Neural progenitor cell (in vitro differentiated cells): ENCODE measurements at places on chromosomes 6 and 20. TPM values are rescaled to one million over a fixed set of nuclear protein-coding genes. Genes with fewer than 3 reads are reported as not detected.

DNA sequence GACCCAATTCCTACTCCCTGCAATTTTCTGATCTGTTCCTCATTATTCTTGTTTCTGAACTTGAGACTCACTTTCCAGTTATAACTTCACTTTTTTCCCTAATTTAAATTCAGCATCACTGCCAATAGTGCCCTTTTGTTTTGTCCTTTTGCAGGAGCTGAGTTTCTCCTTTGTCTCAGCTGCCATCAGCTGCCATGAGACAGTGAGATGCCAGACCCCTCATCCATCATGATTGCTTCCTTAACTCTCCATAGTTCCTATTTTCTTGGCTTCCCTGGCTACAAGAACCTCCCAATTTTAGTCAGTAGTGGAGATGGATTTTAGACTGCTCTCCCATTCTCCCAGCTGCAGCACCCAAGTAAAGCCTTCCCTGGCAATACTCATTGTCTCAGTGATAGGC lies 518.1 kb downstream of the HDGFL1 start:
- H3K36me3 ChIP-seq, result no peaks in the 10 kb centered on the region
- H3K27me3 ChIP-seq, result no peaks in the 10 kb centered on the region
- no peak for DNase-seq
- peaks cover 4% of the 10 kb centered on the region for H3K4me1 ChIP-seq

- H3K4me1 ChIP-seq, result no peaks in the 10 kb centered on the region
- H3K4me3 ChIP-seq, result no peak overlapping the region
- H3K27me3 ChIP-seq, result no peaks in the 10 kb centered on the region
- no peaks in the 10 kb centered on the region for H3K36me3 ChIP-seq
- H3K27ac ChIP-seq, result no peak overlapping the region
- no peak for DNase-seq
These were observed 199.1 kb upstream of the CNR1 start for GRCh38 chr6:88365230-88365629.

Gene MAP7
- total RNA-seq, result 8.9 and 9.0 TPM in 2 replicates

GRCh38 chr6:139409026-139409425 lies 34.6 kb upstream of the CITED2 start:
- no peak for DNase-seq
- no peak overlapping the region for H3K4me3 ChIP-seq
- no peaks in the 10 kb centered on the region for H3K27me3 ChIP-seq

- no peak overlapping the region for H3K27ac ChIP-seq
- H3K4me1 ChIP-seq, result no peaks in the 10 kb centered on the region
- no peak overlapping the region for H3K4me3 ChIP-seq
- H3K27me3 ChIP-seq, result no peaks in the 10 kb centered on the region
- DNase-seq, result no peak
- no peaks in the 10 kb centered on the region for H3K36me3 ChIP-seq
These were observed 47.0 kb upstream of the PRL start for GRCh38 chr6:22343864-22344263.

DNA sequence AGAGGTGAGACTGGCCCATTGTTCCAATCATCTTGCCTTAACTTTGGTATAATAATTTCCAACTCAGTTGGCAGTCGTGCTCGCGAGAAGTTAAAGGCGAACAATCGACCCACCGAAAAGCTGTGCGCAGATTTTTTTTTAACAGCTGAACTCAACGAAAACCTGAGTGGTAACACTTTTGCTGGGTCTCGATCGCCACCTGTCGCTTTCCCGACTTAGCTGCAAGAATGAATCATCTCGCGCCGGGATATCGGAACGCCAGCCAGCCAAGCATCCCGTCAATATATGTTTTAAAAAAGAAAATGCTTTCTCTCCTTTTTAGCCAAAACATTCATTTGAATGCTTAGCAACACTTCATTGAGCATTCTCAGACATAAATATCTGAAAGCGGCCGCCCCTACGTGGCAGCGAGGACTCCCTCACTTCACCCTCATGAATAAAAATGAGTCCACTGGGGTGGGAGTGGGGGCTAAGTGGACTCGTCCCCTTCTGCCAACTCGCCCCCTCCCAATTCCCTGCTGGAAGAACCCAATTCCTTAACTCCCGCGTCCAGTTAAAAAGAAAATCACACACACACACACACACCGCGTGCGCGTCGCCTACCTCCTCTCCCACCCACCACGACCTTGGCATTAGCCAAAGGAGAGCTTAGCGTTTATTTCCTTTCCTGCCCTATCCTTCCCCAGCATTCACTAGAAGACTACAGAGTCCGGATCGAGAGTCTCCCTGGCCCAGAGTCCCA lies 1.5 kb downstream of the COL12A1 start:
- peak overlapping the region; percentile 58 for H3K4me3 ChIP-seq
- H3K27me3 ChIP-seq, result peaks cover 95% of the 10 kb centered on the region
- H3K4me1 ChIP-seq, result peaks cover 22% of the 10 kb centered on the region
- H3K27ac ChIP-seq, result no peak overlapping the region
- DNase-seq, result peak; percentile 86

DNA sequence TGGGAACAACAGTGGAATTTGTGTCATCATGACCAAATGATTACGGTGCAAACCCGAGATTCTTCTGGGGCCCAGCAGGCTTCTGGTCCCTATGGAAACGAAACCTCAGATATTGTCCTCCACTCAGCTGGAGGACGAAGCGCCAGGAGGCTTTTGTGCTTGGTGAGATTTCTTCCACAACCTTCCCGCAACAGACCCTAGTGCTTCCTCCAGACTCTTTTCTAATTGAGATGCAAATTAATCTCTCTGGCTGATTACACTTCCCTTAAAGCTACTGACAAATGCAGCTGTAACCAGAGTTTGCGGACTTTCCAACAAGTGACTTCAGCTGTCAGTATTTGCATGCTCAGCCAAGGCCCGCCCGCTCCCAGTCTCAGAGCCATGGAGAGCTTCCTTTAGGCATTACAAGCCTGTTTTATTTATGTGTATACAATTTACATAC lies 96.0 kb downstream of the INSM1 start:
- peak overlapping the region; percentile 36 for H3K4me3 ChIP-seq
- peaks cover 55% of the 10 kb centered on the region for H3K4me1 ChIP-seq
- H3K27me3 ChIP-seq, result no peaks in the 10 kb centered on the region

Gene PSORS1C2
- not detected in 2 replicates for total RNA-seq

Gene PRSS35
- 2.8 and 4.5 TPM in 2 replicates for total RNA-seq

DNA sequence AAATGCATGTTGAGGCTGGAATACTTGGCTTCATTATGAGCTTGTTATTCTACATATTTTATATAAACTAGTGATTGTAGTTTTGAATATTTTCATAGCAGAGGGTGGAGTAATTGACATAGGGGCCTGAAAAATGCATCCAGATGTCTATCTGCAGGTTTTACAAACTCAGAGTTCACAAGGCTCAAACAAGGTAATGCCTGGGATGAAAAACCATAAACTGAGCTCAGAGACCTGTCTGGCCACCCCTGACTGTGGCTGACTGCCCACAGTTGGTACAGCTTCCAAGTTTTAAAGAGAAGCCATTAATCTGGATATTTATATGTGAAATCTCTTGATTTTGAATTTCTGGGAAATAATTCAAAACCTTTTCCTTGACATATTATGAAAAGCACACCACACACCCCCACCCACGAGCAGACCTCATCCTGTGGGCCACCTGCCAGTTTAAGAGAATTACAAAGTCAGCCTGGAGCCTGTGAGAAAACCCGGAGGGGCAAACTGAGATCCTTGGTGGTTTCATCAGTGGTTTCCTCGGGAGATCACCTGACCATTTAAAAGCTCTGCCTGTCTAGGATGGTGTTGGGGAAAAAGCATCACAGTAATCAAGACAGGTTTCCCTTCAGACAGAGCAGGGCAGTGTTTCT lies 230.1 kb downstream of the SAMD5 start:
- H3K4me1 ChIP-seq, result no peaks in the 10 kb centered on the region
- DNase-seq, result no peak
- H3K27me3 ChIP-seq, result no peaks in the 10 kb centered on the region
- H3K36me3 ChIP-seq, result no peaks in the 10 kb centered on the region
- no peak overlapping the region for H3K27ac ChIP-seq

DNA sequence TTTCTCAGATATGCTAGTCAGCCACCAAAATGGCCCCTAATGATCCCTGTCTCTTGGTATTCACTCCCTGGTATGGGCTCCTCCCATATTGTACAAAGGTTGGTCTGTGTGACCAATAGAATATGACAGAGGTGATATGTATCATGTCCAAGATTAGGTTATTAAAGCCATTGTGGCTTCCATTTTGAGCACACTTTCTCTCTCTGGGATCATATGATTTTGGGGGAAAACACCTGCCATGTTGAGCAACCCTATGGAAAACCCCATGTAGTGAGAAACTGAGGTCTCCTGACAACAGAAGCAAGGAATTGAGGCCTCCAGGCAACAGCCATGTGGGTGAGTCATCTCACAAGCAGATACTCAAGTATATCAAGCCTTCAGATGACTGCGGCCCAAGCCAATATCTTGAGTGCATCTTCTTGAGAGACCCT lies 7.1 kb upstream of the ZNF318 start:
- H3K4me3 ChIP-seq, result no peak overlapping the region
- H3K36me3 ChIP-seq, result no peaks in the 10 kb centered on the region
- H3K27me3 ChIP-seq, result peaks cover 10% of the 10 kb centered on the region
- no peak overlapping the region for H3K27ac ChIP-seq

Gene DZANK1
- 5.3 and 8.3 TPM in 2 replicates for total RNA-seq

DNA sequence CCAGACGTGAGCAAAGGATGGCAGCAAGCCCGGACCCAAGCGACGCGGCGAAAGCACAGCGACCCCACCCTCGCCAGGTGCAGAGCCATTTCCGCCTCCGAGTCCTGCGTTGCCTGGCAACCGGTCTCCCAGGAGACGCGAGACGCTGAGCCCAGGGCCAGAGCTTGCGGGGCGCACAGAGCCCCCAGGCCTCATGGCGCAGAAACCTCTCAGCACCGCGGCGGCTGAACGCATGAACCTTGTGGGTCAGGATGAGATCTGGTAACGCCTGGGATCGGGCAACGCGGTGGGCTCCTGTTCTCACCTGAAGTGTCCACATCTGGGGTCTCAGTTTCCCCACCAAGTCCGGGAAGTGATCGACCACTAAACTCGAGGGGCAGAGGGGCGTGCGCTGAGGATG lies 77.7 kb downstream of the ANKRD60 start:
- no peaks in the 10 kb centered on the region for H3K36me3 ChIP-seq
- H3K27ac ChIP-seq, result no peak overlapping the region
- peaks cover 39% of the 10 kb centered on the region for H3K27me3 ChIP-seq
- peak overlapping the region; percentile 32 for H3K4me3 ChIP-seq
- H3K4me1 ChIP-seq, result peaks cover 13% of the 10 kb centered on the region
- peak; percentile 88 for DNase-seq

Gene MRPL18
- 64.5 and 69.1 TPM in 2 replicates for total RNA-seq

DNA sequence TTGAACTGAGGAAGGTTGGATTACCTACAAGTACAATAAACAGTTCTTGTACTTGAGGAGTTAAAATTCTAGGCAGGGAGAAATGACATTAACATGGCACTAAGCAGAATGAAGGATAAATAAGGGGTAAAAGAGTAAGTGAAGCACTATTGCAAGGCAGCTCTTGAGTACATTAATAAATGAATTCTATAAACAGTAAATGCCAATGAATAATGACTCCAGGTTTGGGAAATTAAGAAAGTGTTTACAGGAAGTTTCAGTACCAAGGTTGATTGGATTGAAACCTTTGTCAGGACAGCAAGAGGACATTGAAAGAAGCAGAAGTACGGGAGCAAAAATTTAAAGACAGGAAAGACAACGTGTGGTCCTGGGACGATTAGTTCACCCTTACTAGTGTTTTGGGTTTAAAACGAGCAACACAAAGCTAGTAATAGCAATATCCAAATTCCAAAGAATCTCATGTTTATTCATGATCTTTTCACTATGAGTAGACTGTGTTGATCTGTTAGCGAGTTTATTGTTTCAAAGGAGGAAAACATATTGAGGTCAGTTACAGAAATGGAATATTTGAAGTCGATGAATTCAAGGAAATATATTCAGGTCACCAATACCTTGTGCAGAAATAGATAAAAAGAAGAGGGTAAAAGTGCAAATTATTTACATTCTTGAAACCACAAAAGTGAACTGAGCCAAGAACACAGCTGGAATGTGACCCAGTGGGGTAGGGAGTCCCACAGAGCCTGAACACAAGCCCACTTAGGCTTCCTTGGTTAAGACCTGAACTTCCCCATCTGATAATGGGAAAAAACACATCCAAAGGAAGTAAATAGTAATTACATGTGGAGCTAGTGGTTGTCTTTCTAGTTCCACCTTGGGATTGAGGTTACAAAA lies 80.8 kb downstream of the MKKS start:
- H3K27me3 ChIP-seq, result no peaks in the 10 kb centered on the region
- no peaks in the 10 kb centered on the region for H3K36me3 ChIP-seq

DNA sequence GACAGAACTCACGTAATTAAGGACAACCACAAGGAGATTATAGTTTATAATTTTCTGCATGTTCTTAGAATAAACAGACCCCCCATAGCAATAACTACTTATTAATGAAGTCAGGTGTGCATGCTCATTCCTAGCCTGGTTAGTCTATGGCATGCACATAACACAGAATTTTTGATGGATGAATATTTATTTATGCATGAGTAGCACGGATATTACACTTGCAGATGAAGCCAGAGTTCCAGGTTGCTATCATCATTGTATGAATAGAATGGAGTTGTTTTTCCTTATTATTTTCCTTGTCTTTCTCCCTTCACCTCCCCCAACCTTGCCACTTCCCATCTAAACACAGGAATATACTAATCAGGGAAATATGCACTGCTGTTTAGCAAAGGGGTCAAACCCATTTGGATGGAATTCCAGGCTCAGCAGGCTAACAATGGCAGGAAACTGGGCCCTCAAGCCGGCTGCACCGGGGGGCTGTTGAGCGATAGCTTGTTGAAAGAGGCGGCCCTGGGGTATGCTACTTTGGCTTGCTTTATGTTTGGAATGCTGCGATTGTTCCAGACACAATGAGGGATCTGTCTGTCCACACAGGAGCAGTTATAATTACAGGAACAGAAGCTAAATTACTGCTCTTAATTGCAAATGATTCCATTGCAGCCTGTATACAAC lies 112.6 kb downstream of the TMEM170B start:
- H3K27ac ChIP-seq, result peak overlapping the region; percentile 52
- H3K36me3 ChIP-seq, result no peaks in the 10 kb centered on the region
- peaks cover 29% of the 10 kb centered on the region for H3K4me1 ChIP-seq

- no peak overlapping the region for H3K4me3 ChIP-seq
- H3K4me1 ChIP-seq, result peaks cover 6% of the 10 kb centered on the region
- H3K27ac ChIP-seq, result no peak overlapping the region
- peak; percentile 51 for DNase-seq
These were observed 354.1 kb upstream of the MAP3K7 start for GRCh38 chr6:90940812-90941481.

GRCh38 chr6:42079941-42080464 lies 29.7 kb downstream of the TAF8 start:
- no peaks in the 10 kb centered on the region for H3K36me3 ChIP-seq
- no peaks in the 10 kb centered on the region for H3K27me3 ChIP-seq
- no peak for DNase-seq
- H3K4me3 ChIP-seq, result no peak overlapping the region
- H3K27ac ChIP-seq, result no peak overlapping the region

Gene PERP
- 29.9 and 35.4 TPM in 2 replicates for total RNA-seq

Gene MOCS1
- total RNA-seq, result 11.3 and 17.9 TPM in 2 replicates

GRCh38 chr6:13383328-13384163 lies 55.2 kb upstream of the TBC1D7 start:
- H3K36me3 ChIP-seq, result no peaks in the 10 kb centered on the region
- no peak overlapping the region for H3K4me3 ChIP-seq
